ENCODE measurements at places on chromosomes 7 and 10.
A peak's percentile ranks its signal among the peaks of the same experiment; 100 is the strongest.

DNA sequence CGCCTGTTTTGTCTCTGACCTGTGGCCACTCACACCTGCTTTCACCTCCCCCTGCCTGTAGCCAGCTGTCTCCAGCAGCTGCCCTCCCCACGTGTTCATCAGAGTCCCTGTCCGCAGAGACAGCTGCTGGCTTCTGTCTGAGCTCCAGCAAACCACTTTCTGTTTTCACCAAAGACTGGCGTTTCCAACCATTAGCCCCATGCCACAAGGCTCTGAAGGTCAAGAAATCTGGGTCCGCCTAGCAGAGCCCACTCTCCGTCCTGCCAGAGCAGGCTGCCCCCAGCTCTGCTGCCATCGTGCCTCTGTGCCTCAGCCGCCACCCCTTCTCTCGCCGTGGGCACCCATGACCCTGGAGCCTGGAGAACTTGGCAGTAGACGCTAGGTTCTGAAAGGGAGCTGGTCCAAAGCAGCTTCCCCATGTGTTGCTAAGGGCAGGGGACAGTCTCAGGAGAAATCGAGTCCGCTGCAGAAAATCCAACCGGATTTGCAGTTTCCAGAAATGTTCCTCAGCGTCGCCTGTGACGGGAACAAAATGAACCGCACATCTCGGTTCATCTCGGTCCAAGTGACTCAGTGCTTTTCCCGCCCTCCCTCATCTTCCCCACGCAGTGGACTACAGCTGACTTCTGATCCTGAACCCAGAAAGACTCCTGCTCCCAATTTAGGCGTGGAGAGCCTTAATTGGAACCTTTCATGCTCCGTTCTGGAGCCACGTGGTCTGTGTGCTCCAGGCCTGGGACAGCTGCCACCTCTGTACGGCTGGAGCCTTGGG, 28.0 kb downstream of the TMEM120A start:
- no peak for DNase-seq

GRCh38 chr10:63583909-63584724, 62.9 kb downstream of the REEP3 start:
- DNase-seq: no peak

- DNase-seq: no peak
These were observed 7.7 kb downstream of the DPCD start for GRCh38 chr10:101595591-101596433.

- no peak for DNase-seq
These were observed 136.3 kb upstream of the ANK3 start for GRCh38 chr10:60525716-60526585.

GRCh38 chr7:142389544-142389943, 131.7 kb upstream of the PRSS58 start:
- no peak for DNase-seq

- DNase-seq: peak; percentile 32
These were observed 100.2 kb downstream of the AGMO start for GRCh38 chr7:15461576-15461975.

GRCh38 chr7:99551334-99551733, 580 bp downstream of the FAM200A start:
- no peak for DNase-seq

DNA sequence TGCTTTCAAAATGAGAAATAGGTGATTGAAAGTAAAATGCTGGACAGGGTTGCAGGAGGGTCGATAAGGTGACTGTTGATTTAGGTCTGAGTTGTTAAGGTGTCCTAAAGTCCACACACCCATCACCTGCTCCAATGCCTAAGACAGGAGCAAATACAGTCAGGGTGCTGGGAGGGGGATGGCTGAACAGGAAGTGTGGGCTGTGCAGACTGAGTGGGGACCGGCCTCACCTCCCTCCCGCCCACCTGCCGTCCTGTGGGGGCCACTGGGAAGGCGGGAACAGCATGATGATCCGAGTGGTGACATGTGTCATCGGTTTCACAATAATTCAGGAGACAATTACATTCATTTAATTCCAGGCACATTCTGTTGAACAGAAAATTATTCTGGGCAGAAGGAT, 260.8 kb downstream of the DNAJB6 start:
- no peak for DNase-seq

DNA sequence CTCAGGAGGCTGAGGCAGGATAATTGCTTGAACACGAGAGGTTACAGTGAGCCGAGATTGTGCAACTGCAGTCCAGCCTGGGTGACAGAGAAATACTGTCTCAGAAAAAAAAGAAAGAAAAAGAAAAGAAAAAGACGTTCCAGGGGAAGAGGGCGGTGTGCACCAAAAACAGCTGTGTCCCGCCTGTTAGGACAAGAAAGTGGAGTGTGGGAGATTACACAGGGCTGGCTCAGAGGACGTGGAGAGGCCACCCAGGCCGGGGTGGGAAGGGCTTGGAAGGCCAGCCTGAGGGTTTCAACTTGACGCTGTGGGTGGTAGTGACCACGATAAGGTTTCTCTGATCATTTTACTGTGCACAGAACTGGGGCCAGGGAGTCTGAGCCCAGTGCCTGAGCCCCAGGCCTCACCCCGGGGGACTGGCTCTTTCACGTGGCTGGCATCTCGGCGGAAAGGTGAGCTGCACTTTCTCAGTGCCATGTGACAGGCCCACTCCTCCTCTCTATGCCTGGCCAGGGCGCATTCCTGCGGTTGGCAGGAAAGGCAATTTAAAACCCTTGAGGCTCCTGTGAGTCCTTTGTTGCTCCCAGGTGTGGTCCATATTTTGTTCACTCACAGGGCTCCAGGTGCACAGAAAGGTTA, 13.9 kb downstream of the RHBDD2 start:
- DNase-seq: no peak

DNA sequence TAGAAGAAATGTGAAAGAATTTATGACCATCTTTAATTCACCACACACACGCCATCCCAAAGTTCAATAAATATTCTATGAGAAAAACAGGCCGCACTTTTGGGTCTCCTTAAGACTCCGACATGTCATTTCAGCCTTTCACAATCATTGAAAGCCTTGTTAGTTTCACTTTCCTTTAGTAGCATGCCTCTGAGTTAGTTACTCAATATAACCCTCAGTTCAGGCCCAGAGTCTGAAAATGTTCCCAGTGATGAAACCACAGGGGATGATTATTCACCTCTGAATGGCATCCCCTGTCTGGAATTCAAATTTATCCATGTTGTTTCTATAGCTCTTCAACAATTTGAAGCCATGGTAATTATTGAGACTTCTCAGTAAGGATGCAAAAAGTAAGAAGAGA, 278.1 kb upstream of the NRP1 start:
- no peak for DNase-seq

GRCh38 chr7:19101472-19101871, 16.0 kb downstream of the TWIST1 start:
- no peak for DNase-seq

GRCh38 chr10:77164616-77165311, 472.8 kb downstream of the KCNMA1 start:
- DNase-seq: no peak

DNA sequence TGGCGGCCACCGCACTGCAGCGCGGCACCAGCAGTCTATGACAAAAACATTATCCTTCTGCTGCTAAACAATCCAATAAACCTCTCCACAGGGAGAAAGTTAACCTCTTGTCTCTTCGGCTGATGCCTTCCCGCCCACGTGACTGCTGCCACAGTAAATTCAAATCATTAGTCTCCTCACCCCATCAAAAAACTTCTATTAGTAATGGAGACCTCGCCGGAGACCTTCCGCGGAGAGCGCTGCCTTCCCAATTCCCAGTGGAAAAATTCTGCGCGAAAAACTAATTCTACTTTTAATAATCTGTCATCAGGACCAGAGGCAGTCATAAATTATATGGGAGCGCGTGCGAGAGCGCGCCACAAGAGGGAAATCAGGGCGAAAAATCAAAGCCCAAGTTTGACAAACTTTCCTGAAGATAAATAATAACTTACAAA, 90.0 kb upstream of the PAX2 start:
- DNase-seq: no peak

DNA sequence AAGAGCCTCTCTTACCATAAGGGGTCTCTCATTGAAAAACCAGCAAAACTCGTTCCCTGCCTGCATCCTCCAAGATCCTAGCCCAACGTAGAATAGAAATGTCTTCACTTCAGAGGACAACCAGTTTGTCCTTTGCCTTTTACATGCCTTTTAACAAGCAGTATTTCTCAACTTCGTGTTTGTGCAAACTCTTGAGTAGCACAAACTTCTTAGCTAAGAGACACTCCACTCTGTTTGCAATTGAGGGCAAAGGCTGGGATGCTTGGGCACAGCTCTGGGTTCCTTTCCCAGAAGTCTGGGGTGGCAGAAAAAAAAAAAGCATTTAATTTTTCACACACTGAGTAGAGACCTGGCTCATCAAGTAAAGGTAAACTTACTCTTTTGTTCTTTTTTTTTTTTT, 19.5 kb upstream of the KCTD7 start:
- DNase-seq: no peak

GRCh38 chr10:119421891-119422681, 120.4 kb downstream of the RGS10 start:
- DNase-seq: no peak

- DNase-seq: no peak
These were observed 20.2 kb upstream of the OPTN start for GRCh38 chr10:13079776-13080050.

DNA sequence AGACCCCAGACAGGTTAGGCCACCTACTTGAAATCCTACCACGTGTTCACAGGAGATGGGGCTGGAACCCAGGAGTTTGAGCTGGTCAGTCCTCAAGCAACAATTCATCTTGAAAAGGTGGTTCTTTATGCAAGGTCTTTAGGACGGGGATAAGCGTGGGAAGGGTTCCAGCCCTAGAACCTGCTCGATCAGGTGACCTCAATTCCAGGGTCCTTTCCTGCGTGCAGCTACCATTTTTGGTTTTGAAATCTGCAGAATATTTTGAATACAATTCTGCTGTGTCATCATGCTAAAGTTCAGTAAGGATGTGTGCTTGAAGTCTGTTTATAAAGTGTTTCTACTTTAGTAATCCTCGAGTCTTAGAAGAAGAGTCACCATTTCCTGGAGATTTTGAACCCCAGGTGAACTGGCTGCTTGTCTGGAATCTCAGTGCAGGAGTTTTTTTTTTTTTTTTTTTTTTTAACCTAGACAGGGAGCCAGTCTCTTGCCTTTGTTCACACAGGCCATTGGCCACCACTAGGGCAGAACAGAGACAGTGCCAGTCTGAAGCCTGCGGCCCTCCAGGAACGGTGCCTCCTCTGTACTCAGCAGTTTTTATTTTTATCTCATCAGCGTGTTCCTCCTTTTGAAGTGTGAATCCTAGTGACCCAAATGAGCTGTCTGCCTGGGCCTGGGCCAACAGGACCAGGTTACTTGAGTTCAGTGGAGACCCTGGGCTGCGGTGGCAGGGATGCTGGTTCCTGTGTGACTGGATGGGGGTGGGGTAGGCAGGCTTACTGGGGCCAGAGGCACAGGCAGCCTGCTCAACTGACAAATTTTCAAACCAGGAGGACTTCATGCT, 54.6 kb downstream of the EEPD1 start:
- peak; percentile 57 for DNase-seq

GRCh38 chr7:129066290-129067131, 11.6 kb upstream of the TNPO3 start:
- peak; percentile 36 for DNase-seq

- DNase-seq: no peak
These were observed 204.6 kb upstream of the AGR3 start for GRCh38 chr7:17086403-17086802.

DNA sequence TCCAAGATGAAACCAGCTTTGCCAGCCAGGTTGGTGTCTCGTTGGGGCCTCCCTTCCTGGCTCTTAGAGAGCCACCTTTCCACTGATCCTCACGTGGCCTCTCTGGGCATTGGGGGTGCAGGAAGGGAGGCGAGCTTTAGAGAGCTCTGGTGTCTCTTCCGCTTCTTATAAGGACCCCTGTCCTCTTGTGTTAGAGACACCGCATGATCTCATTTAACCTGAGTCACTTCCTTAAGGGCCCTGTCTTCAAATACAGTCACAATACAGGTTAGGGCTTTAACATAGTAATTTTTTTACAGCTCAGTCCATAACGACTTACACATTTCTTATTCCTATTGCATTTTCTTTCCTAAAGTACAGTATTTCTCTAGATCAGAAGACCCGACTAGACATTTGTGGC, 535.8 kb downstream of the SDK1 start:
- no peak for DNase-seq

- DNase-seq: no peak
These were observed 63.6 kb upstream of the FZD8 start for GRCh38 chr10:35705671-35706070.

DNA sequence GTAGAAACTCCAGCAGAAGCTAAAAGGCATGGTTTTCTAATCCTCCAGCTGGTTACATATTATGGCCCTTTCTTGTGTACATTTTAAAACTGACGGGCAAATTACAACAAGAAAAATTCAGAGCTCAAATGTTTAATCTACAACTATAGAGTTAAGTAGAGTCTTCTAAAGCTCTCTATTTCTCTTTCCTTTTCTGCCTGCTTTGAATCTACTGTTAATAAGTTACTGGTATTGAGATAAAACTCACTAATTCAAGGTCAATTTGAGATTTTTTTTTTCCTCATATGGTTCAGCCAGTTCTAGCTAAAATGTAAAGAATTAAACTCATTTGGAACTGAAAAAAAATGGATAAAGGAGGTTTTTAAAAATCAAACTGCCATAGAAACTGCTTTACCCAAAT, 1.6 kb upstream of the PRSS37 start:
- DNase-seq: no peak

DNA sequence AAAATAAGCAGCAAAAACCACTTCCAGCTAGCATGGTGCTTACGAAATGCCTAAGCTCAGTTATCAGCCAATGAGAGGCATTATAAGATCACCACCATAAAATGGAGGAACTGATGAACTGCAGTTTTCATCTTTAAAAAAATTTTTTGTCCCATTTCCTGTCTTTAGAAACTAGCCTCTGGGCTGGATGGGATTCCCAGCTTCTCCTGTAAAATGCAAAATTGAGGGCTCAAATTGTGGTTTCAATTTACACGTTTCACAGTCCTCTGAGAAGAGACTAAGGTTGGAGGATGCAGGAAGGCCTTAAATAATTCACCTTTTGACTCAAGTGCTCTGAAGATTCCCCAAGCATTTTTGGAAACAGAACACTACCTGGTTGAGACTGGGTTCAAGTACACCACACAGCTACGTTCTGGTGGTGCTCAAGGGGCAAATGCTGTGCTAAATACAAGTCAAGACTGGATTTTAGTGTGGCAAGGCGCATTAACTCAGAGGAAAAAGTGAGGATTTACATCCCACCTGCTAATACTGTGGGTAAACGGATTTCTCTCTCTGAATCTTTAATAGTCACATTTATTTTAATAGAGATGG, 951 bp downstream of the ZNF25 start:
- no peak for DNase-seq

DNA sequence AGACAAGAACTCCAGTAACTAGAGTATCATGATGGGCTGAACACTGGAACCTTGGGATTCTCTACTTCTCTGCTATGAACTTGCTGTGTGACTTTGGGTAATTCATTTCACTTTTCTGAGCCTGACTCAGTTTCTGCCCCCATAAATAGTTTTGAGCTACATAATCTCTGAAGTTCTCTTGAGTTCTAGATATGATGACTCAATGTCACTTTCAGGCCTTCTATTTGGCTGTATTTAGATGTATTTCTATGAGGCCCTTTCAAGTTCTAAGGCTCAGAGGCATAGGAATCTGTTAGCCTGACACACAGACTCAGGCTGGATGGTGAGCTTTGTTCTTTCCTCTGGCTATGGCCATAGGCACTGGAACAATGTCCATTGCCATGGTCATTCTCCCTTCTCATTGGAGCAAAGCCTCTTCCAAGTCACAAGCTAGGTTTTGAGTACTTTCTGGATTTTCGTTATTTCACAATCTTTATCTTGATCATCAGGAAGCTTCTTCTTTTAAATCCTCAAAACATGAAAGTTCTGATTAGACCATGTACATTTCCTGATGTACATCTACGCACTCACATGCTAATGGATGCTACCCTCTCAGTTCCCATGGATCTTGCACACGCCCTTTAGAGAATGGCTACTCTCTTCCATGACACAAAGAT, 101.6 kb downstream of the TES start:
- DNase-seq: no peak
